Fibroblast of lung (primary cell): ENCODE measurements at places on chromosomes 2 and 18.

- no peak for DNase-seq
Observed at GRCh38 chr2:195434346-195434745, 222.7 kb upstream of the SLC39A10 start.

DNA sequence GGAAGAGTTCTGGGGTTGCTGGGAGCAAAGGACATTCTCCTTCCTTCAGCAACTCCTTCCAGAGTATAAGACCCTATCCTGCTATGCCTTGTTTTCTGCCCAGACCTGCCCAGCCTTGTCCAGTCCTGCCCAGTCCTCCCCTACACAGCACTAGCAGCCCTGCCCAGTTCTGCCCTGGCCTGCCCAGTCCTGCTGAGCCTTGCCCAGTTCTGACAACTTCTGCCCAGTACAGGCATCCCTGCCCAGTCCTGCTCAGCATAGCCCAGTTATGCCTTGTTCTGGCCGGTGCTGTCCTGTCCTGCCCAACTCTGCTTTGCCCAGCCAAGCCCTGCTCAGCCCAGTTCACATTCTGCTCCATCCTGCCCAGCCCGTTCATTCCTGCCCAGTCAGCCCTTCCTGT is 44.9 kb upstream of the ALK start:
- no peak for DNase-seq

GRCh38 chr2:3483227-3483985 is 35.9 kb downstream of the ADI1 start:
- peak; percentile 93 for DNase-seq

DNA sequence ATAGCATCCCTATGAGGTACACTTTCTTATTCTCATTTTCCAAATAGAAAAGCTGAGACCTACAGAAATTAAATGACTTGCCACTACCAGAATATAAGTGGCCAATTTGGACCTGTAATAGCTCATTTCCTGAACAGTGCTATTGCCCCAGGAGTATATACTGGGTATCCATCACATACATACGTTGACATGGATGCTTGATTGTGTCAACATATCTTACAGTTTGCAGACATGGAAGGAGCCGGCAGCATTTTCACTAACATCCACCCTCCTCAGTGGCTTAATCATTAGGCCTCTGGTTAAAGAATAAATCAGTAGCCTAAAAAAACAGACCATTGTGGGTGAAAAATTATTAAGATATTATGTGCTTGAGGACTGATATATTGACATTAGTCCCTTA is 829.3 kb downstream of the LRP1B start:
- no peak for DNase-seq

- DNase-seq = peak; percentile 15
Observed at GRCh38 chr2:202605174-202605573, 29.6 kb upstream of the FAM117B start.

GRCh38 chr2:121068851-121069250 is 216.2 kb downstream of the TFCP2L1 start:
- DNase-seq = no peak

DNA sequence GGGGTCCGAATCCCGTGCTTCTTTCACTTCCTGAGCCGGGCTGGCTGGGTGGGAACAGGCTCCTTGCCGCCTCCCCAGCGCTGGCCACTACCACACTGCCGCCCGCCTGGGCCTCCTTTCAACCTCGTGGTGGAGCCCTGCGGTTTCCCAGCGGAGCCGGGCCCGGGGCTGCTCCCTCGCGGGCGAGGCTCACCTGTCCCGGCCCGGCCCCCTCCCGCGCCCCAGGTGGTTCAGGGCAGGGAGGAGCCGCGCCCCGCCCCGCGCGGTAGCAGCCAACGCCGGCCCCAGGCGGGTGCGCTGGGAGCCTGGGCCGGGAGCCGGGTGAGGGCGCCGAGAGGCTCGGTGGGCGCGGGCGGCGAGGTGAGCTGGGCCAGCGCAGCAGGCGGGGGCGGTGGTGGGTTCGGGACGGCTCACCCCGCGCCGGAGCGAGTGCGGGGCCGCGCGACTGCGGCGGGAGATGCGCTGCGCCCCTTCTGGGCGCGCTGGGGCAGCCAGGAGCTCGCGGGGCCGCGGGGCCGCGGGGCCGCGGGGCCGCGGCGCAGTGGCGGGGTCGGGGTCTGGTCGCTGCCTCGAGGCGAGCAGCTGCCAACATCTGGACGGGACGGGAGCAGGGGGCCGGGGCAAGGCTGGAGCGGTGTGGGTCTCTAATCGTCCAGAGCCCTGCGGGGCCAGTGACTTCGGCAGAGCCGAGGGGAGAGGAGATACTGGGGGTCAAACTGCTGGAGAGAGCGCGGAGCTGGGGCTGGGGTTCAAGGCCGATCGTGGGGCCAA is at the start of gene LYPD6B:
Gene LYPD6B, plus strand, starts transcription at position 258 of the 771 bp plus-strand sequence. CDS start 92,250 bp downstream, outside the sequence.
- DNase-seq = no peak

- peak; percentile 91 for DNase-seq
Observed at GRCh38 chr2:86704459-86704971, 15.6 kb upstream of the RMND5A start.
